ENCODE measurements at places on chromosomes 4 and X.
A peak's percentile ranks its signal among the peaks of the same experiment; 100 is the strongest.

- no peak for DNase-seq
Measured at GRCh38 chrX:17397074-17397473, 22.1 kb downstream of the NHS start.

DNA sequence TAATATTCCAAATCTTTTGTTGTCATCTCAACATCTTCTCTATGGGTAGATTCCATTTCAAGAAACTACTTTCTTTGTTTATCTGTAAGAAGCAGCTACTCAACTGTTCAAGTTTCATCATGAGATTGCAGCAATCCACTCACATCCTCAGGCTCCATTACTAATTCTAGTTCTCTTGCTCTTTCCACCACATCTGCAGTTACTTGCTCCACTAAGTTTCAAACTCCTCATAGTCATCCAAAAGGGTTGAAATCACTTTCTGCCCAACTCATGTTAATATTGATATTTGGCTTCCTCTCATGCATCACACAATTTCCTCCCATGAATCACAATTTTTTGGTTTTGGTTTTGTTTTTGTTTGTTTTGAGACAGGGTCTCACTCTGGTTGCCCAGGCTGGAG lies 35.7 kb downstream of the ADH5 start:
- no peak for DNase-seq

- DNase-seq = no peak
Measured at GRCh38 chr4:41656572-41657520, 91.7 kb downstream of the PHOX2B start.

- DNase-seq = no peak
Measured at GRCh38 chr4:15809466-15809865, 31.3 kb downstream of the CD38 start.

DNA sequence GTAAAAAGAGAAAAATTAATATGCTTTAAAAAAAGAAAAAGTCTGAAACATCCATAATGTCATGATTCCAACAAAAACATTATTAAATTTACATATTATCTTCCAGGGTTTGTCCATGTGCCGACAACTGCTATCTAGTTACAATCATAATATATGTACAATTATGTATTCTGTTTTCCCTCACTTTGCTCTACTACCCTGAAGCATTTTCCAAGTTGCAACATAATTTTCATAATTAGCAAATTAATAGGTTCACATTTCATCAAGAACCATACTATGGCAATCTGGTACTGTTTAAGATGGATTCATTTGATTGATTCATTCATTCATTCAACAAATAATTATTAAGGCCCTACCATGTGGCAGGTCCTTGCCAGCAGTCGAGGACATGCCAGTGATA lies 128.9 kb upstream of the LEF1 start:
- DNase-seq = no peak

DNA sequence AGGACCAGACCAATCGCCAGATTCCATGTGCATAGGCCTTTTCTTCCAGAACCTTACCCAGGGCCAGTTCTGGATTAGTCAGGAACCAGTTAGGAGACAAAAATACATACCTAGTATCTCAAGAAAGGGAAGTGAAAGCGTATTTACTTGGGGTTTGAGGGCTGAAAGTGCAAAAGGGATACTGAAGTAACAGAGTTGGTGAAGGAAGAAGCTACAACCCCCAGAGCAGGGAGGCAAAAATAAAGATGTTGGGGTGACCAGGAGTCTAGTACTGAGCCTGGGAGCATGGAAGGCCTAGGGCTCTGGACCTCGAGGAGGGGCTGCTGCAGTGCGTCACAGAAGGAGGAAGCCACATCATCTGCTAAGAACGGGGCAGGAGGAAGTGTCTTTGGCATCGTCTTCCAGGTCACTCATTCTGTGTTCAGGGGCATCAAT lies 38.3 kb downstream of the TKTL1 start:
- DNase-seq = no peak

GRCh38 chr4:159779716-159780115 lies 676.8 kb downstream of the RAPGEF2 start:
- DNase-seq = no peak

DNA sequence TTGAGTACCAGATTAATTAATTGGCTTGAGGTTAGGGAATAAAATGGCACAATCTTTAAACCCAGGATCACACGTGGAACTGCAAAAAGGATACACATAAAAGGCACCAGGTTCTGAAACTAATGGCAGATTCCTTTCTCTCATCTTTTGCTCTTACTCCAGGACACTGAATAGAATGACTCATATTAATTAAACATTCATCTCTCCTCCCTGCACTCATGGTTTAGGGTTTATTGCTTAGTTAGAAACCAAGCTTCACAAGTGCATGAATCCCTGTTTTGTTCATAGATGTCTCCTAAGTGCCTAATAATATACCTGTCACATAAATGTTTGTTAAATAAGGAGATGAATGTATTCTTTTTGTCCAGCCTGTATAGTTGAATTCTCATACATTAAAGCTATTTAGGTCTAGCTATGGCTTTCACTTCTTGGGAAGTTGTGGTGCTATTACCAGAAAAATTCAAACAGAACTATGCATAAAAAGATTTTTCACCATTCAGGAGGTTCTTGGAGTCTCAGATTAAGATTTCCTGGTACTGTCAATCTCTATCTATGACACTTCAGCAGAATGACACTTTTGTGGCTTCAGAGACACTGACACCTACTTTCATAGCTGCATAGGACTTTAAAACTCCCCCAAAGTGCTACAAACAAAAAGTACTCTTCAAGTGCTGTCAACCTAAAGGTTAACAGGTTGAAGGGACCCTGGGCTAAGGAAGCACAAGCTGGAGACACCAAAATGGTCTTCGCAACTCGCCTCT lies 7.4 kb downstream of the CORIN start:
- no peak for DNase-seq

- no peak for DNase-seq
Measured at GRCh38 chrX:6053141-6053540, 175.5 kb downstream of the NLGN4X start.

DNA sequence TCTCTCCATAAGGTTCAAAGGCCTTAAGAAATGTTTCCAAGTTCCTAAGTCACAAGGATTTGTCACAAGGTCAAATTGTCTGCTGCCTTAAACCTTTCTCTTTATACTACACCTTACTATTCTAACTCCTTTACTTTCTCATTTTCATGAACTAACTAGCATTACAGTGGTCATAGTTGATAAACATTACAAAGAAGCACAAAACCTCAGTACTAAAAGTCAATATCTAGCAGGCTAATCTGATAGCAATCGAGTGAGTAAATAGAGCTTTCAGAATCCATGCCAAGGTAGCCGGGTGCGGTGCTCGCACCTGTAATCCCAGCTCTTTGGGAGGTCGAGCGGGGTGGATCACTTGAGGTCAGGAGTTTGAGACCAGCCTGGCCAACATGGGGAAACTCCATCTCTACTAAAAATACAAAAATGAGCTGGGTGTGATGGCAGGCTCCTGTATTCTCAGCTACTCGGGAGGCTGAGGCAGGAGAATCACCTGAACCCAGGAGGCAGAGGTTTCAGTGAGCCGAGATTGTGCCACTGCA lies 510.0 kb downstream of the GBA3 start:
- no peak for DNase-seq

- no peak for DNase-seq
Measured at GRCh38 chrX:9555354-9555753, 90.5 kb downstream of the TBL1X start.

DNA sequence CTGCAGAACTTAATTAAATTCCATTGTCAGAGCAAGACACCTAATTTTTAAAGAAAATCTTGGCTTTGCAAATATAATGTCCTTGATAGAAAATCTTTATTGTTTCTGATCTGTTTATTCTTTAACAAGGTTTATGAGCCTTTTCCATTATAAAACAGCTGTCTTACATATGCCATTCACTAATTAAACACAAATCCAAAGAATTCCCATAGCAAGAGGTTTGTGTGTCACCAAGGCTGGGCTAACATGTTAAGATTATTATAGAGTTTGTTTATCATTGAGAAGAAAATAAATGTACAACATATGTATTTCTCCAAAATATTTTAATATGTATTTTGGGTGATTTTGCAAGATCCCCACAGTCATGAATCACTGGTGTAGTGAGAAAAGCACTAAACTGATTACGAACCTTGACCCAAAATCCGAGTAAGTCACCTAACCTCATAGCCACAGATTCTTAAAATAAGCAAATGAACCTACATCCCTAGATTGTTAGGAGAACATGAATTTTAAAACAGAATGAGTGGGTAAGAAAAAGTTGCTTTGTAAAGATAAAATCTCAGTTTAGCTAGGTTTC lies 694.8 kb upstream of the INTU start:
- no peak for DNase-seq

- no peak for DNase-seq
Measured at GRCh38 chr4:14431155-14432134, 570.8 kb upstream of the CPEB2 start.

- DNase-seq = no peak
Measured at GRCh38 chr4:84417997-84418709, 80.9 kb downstream of the NKX6-1 start.

DNA sequence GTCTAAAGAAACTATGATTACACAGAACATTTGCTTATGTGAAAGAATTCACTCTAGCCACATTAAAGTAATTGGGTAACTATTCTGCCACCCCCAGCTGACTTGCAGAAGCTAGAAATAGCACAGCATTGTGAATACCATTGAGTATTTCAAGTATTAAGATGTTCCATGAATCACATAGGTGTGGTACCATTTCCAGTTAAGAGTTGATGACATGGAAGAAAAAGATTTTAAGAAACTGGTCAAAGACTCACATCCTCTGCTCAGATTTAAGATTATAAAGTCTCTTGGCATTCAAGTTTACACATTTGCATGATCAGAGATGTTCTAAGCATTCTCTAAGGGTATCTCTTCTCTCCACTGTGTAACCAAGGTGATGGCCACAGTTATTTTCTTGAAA lies 287.5 kb downstream of the CAMK2D start:
- DNase-seq = peak; percentile 60

GRCh38 chr4:125837493-125838201 lies 522.9 kb downstream of the FAT4 start:
- DNase-seq = no peak

DNA sequence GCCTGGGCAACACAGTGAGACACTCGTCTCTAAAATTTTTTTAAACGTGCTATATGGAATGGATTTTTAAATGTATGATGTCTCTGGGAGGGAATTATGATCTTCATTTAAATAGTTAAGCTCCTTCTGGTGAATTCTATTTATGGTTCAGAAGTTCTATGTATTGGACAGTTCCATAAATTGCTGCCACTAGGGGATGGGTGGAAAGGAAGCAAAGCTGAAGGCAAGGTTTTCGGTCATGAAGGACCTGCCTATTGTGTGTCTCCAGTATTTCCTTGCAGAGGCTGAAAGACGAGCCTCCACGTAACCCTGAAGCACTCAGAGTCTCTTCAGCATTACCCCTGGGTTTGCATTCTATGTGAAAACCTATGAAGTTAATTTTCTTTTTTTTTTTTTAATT lies 451.5 kb upstream of the FAT1 start:
- no peak for DNase-seq
